Left cardiac atrium (tissue), 4 donors: ENCODE measurements at places on chromosomes 3 and 15.

GRCh38 chr3:4030624-4031023 lies 231.4 kb downstream of the LRRN1 start:
- no peak for DNase-seq

DNA sequence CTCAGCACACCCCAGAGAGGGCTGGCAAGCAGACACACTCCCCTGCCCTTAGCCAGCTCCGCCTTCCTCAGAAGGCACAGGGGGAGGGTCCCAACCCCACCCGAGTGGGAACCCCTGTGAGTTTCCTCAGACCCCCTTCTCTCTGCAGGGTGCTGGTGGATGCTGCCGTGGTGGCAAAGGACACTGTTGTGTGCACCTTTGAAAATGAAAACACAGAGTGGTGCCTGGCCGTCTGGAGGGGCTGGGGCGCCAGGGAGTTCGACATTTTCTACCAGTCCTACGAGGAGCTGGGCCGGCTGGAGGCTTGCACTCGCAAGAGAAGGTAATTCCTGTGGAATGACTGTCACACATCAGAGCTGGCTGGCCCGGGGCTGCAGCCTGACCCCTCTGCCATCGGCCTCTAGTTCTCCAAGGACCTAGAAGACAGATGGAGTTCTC lies 149.4 kb downstream of the LRRK1 start:
- no peak for DNase-seq

DNA sequence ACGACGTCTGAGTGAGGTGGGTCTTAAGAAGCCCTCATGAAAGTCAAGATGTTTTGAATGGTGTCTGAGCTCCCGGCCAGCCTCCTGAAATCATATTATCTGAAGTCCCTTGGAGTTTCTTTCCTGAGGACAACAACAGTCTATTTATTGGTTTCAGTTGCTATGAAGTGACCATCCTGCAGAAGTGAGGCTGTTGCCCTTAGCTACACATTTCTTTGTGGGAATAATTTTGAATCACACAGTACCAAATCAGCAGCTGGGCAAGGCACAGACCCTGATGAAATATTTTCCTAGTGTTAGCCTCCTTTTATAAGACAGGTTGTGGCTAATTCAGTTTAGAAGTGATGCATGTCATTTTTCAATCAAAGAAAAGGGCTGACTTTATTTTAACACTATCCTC lies 220.7 kb upstream of the AZI2 start:
- no peak for DNase-seq

GRCh38 chr15:70222606-70223005 lies 124.9 kb upstream of the TLE3 start:
- DNase-seq = no peak

- DNase-seq = no peak
Measured at GRCh38 chr3:14872706-14873105, 53.9 kb downstream of the FGD5 start.

DNA sequence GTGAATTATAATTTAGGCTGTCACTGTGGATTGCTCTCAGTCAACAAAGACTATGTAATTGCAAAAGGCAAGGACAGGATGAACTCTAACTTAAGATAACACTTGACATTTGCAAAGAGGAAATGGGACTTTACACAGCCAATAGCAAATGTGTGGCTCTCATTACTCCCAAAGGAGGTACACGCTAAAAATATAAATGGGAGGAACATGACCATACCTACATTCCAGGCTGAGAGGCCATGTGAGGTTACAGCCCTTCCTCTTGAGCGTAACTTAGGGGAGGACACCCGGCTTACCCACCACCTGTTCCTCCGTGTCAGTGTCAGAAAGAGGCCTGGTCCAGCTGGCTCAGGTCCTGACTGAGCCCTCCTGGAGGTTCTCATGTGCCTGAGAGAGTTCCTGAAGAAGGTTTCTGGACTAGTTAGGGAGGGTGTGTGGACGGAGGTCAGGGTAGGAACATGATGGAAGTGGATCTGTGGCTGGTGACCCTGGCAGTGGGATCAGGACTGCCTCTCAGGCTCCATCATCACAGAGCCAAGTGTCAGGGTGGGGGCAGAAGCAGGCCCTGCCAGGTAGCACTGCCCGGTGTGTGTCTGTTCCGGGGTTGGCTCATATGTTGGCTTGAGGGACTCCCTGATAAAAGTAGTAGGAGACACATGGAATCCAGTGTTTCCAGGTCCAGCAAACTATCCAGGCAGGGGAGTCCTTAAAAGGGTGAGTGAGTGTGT lies 7.9 kb downstream of the POPDC2 start:
- DNase-seq = peak; percentile 58

DNA sequence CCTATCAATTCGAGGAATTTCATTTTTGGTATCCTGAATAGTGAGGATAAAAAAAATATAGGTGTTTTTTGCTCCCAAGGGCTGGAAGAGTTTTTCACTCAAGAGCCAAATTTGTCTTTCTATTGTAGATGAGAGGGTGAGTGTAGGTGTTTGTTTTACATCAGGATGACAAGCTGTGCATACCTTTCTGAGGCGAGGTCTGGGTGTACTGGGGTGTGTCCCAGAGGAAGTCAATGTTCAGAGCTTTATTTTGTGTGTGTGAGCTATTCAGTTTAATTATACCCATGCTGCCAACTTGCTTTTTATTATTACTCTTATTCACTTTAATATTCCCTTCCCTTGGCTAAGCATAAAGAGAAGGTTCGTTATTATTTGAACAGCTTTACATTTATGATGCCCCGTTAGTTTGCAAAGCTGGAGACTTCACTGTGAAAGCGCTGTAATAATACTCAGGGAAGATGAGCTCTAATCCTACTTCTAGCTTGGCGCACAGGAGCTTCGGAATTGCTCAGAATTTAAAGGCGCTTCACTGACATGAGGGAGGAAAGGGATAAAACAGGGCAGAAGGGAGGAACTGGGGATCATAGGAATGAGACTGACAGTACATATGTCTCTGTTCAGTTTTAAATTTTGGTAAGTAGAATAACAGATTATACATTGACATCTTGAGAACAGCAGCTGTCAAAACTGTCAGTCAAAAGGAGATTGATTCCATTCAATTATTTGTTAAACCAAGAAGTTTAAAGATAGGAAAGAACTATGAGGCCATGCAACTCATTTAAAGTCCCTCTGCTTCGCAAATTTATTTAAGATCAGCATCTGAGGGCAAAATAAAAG lies 117.7 kb upstream of the TP63 start:
- no peak for DNase-seq

DNA sequence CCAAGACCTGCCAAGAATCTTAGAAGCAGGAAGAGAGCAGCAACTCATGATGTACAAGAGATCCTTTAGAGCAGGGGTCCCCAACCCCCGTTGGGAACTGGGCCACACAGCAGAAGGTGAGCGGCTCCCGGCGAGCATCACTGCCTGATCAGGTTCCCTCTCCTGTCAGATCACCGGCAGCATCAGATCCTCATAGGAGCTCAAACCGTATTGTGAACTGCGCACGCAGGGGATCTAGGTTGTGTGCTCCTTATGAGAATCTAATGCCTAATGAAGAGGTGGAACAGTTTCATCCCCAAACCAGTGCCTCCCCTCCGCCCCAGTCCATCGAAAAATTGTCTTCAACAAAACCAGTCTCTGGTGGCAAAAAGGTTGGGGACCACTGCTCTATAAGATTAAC lies 13.8 kb downstream of the SLC41A3 start:
- DNase-seq = no peak

GRCh38 chr15:85401108-85401774 lies 20.8 kb downstream of the AKAP13 start:
- no peak for DNase-seq

- no peak for DNase-seq
Measured at GRCh38 chr3:43213631-43214030, 72.7 kb upstream of the SNRK start.

- no peak for DNase-seq
Measured at GRCh38 chr3:47079432-47079831, 84.5 kb downstream of the SETD2 start.

DNA sequence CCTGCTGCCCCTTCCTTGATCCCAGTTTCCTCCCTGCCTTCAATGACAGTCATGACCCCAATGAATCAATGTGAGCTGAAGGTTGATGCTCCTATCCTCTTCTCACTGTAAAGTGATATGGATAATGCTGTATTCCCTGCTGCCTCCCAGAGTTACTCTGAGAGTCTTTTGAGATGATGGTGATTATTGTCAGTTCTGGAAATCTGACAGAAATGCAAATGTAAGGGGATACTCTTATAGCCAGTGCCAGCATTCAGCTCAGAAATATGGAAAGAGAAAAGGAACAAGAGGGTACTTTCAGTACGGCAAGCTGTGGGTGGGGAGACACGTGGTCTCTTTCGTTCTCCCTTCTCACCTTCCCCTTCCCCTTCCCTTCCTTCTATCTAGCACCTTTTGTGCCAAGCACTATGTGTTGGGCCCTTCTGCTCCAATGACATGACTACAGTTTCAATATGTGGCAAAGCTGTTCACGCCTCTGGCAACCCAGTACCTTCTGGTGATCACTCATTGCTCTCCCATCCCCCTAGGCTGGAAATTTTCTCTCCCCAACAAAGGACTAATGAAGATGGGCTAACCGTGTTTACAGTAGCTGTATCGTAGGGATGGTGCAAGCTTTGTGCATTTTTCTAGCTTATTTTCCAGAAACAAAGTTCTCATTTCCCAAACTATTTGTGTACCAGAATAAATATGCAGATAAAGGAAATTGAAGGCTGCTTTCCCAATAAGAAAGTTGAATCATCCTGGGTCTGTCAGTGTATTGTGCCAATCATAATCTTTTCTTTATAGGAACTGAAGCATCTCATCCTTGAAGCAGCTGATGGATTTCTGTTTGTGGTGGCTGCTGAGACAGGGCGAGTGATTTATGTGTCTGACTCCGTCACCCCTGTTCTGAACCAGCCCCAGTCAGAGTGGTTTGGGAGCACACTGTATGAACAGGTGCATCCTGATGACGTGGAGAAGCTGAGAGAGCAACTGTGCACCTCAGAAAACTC lies 70.3 kb downstream of the ARNT2 start:
- no peak for DNase-seq

GRCh38 chr3:4432259-4432658 lies 34.8 kb downstream of the SUMF1 start:
- no peak for DNase-seq

GRCh38 chr3:139355476-139355875 lies 11.7 kb downstream of the MRPS22 start:
- DNase-seq = peak; percentile 30

- DNase-seq = no peak
Measured at GRCh38 chr3:131775650-131776049, 259.2 kb downstream of the CPNE4 start.

DNA sequence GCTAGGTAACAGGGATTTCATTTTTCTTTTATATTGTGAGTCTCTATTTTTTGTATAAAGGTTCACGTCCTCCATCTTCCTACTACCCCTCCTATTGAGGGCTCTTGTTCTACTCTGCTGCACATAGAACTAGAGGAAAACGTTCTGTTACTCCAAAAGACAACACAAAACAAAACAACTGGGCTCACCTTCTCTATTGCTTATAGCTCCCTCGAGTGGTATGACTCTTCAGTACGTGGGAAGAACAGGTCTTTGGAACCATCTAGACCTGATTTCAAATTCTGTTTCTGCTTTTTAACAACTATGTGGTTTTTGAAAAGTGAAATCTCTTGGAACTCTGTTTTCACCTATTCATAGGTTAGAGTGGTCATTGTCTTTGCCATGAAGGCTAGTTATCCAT lies 515.3 kb downstream of the SOX2 start:
- DNase-seq = no peak

- DNase-seq = no peak
Measured at GRCh38 chr3:122727766-122728165, 47.1 kb downstream of the PARP14 start.

- no peak for DNase-seq
Measured at GRCh38 chr3:146375219-146375618, 94.1 kb downstream of the PLSCR2 start.

DNA sequence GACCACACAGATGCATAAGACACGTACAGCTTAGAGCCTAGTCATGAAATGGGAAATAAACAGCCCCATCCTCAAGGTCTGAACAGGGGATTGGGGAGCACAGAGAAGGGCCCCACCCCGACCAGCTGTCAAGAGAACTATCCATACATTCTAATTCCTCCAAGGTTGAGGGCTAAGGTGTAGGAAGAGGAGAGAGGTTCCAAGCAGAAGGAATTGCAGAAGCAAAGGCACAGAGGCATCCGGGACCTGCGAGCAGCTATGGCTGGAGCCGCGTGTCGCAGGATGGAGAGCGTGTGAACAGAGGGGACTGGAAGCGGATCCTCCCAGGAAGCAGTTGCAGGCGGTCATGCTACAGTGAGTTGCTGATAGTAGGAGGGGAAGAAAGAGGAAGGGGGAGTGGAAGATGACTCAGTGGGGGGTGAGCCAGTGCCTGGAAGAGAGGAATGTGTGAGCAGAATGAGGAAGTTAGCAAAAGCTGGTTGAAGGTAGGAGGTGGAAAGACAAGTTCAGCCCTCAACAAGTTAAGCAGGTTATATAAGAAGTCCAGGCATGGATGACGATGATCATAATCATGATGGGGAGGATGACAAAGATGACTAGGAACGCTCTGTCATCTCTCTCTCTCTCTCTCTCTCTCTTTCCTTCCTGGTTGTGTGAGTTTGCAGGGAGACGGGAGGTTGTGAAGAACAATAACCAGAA lies 89.7 kb downstream of the LIPC start:
- DNase-seq = peak; percentile 57

DNA sequence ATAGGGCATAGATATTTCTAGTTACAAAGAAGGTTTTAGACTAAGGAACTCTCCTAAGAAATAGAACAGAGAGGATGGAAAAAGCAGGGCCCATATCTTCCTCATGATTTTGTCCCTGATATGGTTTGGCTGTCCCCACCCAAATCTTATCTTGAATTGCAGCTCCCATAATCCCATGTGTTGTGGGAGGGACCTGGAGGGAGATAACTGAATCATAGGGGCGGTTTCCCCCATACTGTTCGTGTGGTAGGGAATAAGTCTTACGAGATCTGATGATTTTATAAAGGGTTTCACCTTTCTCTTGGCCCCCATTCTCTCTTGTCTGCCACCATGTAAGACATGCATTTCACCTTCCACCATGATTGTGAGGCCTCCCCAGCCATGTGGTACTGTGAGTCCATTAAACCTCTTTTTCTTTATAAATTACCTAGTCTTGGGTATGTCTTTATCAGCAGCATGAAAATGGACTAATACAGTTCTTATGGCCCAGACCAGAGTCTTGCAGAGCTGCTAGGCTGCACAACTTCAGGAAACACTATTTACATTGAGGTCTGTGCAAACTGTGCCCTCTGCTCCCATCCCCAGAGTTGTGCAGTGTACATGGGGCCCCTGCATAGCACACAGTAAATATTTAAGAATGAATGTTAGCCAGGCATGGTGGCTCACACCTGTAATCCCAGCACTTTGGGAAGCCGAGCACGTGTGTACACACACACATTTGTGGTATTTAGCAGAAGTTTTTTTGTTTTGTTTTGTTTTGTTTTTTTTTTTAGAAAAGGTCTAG lies 20.3 kb upstream of the CA12 start:
- DNase-seq = no peak

DNA sequence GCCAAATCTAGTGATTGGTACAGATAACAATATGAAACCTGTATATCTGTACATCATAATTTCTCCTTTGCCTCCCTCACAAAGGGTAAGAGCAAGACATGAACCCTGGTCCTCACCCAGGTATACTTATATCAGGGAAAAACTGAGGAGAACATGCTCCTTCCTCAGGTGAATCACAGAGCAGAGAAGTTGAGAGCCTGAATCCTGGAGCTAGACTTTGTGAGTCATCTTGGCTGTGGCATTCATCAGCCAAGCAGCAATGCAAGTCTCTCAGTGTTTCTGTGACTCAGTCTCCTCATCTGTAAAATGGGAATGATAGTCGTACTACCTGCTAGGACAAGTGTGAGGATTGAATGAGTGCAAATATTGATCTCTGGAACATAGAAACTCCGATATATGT lies 165.7 kb upstream of the ADAMTS9 start:
- no peak for DNase-seq
